ENCODE measurements at places on chromosomes 2 and 18.

- DNase-seq = no peak
These were observed 143.0 kb upstream of the SCN7A start for GRCh38 chr2:166637051-166637450.

- DNase-seq = peak; percentile 16
These were observed 5.8 kb downstream of the DPYSL5 start for GRCh38 chr2:26853751-26854150.

GRCh38 chr18:31801078-31801477 lies 40.4 kb upstream of the SLC25A52 start:
- no peak for DNase-seq

DNA sequence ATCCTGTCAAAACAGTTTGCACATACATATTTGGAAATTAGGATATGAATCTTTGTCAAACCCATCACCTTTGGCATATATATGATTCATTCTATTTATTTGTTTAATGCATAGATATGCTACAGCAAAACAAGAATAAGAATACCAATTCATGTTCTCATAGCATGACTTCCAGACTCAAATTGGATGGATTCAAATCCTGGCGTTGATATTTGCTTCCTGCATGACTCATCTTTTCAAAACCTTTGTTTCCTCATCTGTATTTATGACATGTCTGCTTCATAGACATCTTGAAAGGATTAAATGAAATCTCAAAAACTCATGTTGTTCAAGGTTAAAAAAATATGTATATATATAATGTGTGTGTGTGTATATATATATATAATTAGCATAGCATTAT lies 261.3 kb downstream of the MBD5 start:
- DNase-seq = peak; percentile 15

DNA sequence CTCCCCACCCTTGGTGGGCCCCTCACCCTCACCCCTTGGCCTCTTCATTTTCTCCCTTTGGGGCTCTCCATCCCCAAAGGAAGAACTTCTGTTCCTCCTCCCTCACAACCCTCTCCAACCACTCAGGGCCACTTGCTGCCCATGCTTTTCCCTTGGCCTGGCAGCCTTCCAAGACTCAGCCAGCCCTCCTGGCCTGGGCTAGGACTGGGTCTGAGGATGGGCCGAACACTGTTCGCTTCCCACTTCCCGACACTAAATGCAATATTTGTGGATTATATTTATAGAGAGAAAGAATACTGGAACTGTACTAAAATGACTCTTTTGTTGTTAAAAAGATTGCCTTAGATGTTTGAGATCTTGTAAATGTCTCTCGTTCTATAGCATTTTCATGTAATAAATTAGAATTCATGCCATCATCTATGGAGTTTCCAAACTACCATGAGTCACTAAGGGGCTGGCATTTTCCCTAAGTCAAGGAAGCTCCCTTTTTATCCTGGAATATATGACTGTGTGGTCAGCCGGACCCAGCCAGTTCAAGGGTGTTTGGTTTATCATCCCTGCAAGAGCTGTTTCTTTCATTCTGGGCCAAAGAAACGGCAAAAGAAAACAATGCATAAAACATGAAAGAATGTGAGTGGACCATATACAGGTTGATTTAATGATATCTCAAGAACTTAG lies 3.8 kb downstream of the CXCR2 start:
- DNase-seq = peak; percentile 44

DNA sequence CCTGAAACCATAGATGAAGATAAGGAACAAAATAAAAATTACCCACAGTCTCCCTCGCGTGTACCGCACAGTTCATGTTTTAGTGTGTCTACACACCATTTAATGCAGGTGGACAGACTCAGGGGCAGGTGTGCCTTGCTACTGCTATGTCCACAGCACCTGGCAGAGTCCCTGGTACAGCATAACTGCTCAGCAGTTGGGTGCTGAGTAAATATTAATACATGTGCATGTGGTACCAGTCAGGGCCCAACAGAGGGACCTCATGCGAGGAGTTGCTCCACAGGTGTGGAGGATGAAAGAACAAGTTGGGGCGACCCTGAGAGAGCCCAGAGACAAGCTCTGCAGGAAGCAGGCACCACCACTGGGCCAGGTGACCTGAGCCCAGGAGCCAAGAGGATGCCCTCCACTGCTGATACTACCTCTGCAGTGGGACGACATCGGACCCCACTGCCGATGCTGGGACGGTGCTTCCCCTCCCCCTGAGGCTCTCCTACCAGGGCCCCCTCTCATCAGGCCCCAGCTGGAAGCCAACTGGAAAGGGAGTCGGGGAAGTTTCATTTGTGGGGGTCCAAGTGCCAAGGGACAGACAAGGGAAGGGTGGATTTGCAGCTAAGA lies 100.8 kb downstream of the NEDD4L start:
- no peak for DNase-seq

GRCh38 chr2:167264380-167264779 lies 376.1 kb downstream of the XIRP2 start:
- peak; percentile 33 for DNase-seq

DNA sequence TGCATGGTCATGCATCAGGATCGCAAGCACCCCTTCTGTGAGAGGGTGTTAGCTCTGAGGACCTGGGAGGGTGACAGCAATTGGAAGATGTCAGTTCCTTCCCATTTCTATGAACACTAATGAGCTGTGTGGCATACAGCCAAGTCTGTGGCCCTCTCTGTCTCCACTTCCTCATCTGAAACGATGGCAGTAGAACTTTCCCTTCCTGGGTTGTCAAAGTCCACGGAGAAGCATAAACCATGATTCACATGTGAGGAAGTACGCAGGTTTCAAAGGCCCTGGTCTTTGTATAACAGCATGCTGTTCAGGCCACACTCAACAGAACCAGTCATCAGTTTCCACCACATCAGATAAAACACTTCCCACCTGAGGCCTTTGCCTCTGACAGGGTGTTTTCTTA lies 167.4 kb upstream of the RAB6C start:
- DNase-seq = peak; percentile 76

DNA sequence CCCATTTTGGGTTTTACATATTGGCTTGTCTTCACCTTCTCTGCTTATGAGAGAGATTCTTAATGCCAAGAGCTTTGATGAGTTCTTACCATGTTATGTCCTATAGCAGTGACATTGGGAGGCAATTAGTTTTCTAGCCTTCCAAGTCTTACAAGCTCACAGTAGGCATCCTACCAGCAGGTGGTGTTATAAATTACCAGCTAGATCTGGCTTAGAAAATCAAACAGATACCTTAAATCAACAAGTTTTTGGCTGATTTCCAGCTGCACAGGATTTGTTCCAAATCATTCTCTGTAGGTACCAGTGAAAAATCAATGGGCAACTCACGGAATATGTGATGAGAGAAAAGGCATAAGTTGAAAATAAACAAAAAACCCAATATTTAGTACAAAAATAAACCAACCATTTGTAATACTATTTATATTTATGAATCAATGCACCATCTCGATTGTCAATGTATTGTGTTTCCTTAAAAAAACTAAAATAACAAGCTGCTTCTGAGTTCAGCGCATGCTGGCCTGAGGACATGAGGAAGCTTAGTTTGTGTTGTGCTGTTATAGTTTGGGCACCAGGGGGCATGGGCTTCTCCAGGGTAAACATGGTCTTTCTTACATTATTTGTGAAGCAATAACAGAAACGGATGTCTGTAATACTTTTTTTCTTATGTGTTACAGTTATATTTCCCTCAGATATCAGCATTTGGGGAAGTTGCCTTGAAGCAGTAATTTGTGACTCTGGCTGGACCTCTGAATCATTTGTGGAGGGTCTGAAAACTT lies 34.1 kb upstream of the NXPH2 start:
- no peak for DNase-seq

GRCh38 chr2:18404708-18405107 lies 155.7 kb downstream of the RDH14 start:
- peak; percentile 4 for DNase-seq

GRCh38 chr2:189952536-189953109 lies 109.9 kb downstream of the MSTN start:
- no peak for DNase-seq

DNA sequence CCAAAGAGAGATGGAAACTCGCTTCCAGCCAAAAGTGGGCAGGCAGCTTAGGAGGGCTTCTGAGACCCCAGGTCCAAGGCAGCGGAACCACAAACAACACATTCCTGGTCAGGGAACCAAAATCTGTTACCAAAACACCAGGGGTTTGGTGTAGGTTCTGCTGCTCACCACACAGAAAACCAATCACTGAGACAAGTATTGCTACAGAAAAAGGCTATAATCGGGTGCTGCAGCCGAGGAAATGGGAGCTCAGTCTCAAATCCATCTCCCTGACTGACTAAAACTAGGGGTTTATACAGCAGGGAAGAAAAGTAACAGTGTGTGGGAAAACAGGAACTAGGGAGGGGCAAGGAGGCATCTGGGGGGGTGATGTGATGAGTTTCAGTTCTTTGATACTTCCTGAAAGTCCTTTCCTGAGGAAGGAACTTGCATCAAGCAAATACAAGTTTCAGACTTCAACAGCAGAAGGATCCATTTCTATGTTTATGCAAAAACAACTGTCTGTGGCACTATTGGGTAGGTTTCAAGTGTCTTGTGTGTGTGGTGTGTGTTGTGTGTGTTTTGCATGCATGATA lies 108.0 kb downstream of the FAM168B start:
- DNase-seq = no peak

- DNase-seq = peak; percentile 77
These were observed 34.1 kb downstream of the ASAP2 start for GRCh38 chr2:9240745-9241144.

GRCh38 chr2:111165084-111165483 lies 44.4 kb downstream of the BCL2L11 start:
- no peak for DNase-seq

GRCh38 chr2:181677912-181678586 lies 2.3 kb downstream of the NEUROD1 start:
- peak; percentile 71 for DNase-seq

DNA sequence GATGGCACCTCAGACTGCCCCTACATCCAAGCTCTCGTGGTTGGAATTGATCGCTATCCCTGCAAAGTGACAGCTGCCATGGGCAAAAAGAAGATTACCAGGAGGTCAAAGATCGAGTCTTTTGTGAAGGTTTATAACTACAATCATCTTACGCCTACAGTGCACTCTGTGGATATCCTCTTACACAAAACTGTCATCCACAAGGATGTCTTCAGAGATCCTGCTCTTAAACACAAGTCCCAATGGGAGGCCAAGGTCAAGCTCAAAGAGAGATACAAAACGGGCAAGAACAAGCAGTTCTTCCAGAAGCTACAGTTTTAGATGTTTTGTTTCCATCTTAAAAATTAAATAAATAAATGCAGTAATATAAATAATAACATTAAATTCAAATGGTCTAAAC lies 45.4 kb downstream of the INO80D start:
- DNase-seq = no peak

- DNase-seq = no peak
These were observed 80.5 kb downstream of the DTNB start for GRCh38 chr2:25592766-25593292.

DNA sequence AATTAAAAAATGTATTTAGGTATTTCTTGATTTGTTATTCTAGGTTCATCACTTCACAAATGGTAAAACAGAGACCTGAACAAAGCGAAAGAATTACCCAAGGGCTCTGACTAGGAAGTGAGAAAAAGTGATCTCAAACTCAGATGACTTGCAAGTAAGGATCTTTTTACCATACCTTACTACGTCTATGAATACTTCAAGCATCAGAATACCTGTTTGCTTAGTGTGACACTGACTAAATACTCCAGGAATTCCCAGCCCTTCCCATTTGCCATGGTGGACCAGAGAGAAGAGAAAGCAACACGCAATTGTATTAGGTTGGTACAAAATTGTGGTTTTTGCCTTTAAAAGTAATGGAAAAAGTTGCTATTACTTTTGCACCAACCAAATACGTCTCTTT lies 35.8 kb upstream of the FIGN start:
- DNase-seq = peak; percentile 96

DNA sequence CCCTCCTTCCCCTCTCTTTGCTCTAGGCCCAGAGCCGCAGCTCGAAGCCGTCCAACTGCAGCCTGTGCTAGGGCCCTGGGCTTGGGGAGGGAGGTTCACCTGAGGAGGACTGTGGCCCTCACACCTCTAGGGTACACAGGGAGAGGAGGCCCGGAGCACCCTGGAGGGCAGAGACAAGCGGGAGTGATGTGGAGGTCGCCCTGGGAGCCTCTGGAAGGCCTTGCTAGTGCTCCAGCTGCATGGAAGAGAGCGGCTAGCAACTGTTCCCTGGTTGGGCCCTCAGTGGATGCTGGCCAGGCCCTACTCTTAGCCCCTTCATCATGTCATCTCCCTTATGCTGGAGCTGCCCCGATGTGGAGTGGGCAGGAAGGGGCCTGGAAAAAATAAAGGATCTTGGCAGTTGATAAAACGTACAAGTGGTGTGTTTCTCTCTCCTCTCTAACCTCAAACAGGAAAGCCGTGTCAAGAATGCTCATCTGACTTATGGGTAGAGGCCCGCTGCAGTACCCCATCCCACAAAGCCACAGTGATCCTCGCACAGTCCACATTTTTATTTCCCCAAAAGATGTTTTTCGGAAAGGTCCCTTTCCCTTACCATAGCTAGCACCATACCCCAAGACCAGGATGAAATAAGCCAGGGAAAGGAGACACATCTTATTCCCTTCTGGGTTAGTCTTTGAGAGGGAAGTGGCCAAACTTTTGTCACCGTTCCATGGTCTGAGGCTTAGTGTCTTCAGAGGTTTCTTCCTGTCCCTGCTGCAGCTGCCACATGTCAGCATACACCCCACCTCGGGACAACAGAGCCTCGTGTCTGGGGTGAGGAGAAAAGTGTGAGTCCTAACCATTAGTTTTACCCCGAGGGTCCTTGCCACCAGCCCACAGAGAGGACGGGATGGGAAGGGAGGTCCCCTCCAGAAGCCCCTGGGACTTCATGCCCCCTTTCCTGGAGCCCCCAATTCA lies 2.9 kb downstream of the ZFAND2B start:
- DNase-seq = no peak

DNA sequence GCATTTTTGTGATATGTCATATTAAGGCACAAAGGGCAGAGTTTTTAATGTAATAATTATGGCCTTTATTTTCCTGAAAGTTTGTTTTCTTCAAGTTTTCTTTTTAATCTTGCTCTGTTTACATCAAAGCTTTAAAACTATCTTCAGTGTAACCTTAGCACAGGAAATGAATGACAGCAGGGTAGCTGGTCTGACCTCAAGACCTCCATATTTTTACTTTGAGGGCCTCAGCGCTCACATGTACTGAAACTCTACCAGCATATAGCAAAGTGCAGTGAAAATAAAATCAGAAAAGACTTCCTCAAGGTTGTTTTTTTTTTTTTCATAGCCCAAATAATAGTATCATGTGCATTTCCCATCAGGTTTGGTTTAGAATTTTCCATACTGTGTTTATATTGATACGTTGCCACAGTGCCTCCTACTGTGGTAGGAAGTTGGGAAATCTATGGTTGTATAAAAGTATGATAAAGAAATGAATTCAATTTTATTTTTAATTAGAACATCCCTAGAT lies 163.4 kb downstream of the UBE2E3 start:
- DNase-seq = no peak

Data from kidney tubule cell (primary cell).